ENCODE measurements at places on chromosomes 4 and X.
A peak's percentile ranks its signal among the peaks of the same experiment; 100 is the strongest.

DNA sequence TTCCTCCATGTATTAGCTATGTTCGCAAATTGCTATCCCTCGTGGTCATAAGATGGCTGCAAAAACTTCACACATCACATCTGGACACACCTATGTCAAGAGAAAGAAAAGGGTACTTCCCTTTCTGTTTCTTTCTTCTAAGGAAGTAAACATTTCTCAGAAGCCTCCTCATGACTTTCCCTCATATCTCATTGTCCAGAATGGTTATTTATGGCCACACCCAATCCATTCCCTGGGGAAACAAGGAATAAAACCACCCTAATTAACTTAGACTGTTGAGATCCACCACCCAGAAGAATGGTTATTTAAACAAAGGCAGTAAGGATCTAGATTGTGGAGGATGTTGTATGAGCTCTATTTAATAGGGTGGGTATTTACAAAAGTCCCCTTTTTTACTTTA is 160.8 kb upstream of the LNX1 start:
- no peak for DNase-seq

DNA sequence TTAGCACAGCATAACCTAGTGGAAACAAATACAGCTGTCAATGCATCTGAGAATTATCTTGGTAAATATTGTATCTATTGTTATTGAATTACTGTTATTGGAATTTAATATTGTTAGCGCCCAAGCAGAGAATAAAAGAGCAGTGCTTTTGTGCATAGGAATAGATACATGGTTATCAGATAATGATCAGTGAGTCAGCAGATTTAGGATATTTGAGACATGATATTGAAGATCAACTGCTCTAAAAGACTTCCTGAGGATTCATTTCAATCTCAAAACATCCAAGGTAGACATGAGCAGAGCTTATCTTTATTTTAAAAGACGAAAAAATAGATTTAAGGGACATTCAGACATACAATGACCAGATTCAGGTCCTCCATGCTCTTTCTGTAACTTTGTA is 10.6 kb upstream of the H2AZ1 start:
- DNase-seq = no peak

GRCh38 chr4:62162606-62163005 is 962.5 kb downstream of the ADGRL3 start:
- DNase-seq = no peak

- DNase-seq = no peak
Measured at GRCh38 chr4:134313591-134313990, 112.0 kb upstream of the PABPC4L start.

DNA sequence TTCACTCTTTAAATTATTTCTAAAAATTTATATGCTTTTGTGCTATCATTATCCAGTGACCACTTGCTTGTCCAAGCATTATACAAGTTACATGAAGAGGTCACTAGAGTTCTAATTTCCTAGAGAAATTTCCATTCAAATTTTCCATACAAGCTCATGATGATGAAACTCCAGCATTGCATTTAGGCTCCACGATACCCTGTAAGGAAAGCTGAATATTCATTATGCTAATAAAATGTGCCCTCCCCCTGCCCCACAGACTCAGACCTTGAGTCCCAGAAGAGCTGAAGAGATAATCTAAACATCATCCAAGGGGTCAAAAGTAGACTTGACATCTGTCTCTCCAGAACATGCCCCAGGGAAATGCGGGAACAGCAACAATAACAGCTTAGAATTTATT is 19.6 kb upstream of the FAM156A start:
- no peak for DNase-seq

GRCh38 chr4:147927377-147928137 is 195.7 kb downstream of the ARHGAP10 start:
- no peak for DNase-seq

DNA sequence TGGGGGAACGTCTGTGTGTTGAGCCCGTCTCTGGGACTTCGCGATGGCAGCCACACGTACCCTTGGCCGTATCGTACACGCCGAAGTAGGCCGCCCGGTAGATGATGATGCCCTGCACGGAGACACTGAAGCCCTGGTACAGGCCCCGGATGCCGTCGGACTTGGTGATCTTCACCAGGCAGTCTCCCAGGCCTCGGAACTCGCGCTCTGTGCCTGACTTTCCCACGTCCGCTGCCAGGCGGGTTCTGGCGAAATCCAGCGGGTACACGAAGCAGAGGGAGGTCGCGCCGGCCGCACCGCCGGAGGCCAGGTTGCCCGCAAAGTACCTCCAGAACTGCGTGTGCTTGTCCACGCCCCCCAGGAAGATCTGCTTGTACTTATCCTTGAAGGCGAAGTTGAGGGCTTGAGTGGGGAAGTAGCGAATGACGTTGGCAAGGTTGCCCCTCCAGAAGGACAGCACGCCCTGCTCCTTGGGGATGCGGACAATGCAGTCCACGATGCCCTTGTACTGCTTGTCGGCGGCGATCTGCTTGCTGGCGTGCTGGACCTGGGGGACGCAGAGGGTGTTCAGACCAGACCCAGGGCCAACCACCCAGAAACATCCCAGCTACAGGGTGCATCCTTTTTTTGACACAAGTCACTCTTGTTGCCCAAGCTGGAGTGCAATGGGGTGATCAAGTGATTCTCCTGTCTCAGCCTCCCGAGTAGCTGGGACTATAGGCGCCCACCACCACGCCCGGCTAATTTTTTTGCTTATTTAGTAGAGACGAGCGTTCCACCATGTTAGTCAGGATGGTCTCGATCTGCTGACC is 2.5 kb downstream of the SLC25A6 start:
- no peak for DNase-seq

- peak; percentile 87 for DNase-seq
Measured at GRCh38 chr4:51895816-51896408, 53.0 kb downstream of the DCUN1D4 start.

DNA sequence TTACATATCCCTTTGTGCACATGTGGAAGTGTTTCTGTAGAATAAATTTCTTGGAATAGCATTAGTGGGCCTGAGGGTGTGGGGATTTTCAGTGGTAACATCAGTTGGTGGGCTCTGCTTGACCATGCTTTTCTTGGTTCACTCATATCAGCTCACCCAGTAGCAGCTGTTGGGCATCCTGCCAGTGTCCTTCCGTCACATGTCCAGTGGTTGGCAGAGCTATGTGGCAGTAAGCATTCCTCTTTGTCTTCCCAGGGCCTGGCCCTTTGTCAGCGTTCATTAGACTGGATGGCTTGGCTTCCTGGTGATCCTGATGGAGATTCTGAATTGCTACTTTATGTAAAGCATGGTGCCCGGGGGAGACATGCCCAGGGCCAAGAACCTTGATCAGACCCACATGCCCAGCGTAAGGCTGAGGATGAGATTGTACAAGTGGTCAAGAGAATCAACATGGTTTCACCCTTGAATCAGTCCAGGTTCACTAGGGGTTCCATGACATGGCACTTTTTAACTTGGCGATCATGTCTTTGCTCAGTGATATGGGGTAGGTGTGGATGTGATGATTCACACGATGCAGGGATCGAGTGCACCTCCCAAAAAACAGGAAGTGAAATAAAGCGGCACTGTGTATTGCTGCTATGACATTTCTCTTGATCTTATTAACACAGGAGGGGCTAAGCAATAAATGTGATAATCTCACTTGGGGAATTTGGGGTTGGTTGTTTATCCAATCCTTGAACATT is 72.1 kb upstream of the IGFBP7 start:
- no peak for DNase-seq

GRCh38 chr4:98620087-98620784 is 38.2 kb downstream of the TSPAN5 start:
- DNase-seq = no peak

Measured in osteocyte (in vitro differentiated cells).